M059J (cell line): ENCODE measurements at places on chromosomes 1 and 21. TPM values are rescaled to one million over a fixed set of nuclear protein-coding genes. Genes with fewer than 3 reads are reported as not detected.

DNA sequence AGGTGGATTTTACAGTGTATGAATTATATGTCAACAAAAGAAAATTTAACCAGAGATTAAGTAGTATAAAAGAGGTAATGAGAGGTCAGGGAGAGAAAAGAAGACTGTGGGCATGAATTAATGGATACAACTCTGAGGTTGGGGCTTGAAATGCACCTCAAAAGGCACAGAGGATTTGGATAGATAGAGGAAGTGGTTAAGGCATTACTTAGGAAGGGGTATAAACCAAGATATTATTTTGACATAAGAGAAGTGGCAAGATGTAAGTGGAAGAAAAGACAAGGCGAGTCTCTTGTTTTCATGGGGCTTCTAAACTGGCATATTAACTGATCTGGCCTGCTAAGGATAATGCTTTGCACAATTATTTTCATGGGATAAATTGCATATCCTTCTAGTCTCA is 34.1 kb downstream of the RAP1A start:
- no peak for DNase-seq

DNA sequence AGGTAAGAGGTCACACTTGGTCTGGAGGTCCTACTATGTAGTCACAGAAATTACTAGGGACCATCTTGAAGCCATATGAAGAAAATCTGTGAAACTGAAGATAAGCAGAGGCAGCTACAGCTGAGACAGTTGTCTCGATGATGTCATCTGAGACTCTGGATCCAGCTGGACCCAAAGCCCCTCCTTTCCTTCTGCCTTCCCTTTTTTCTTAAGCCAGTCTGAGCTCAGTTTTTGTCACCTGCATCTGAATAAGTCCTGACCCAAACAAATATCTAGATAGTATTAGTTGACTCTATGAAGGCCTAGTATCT is 143.3 kb downstream of the ETS2 start:
- DNase-seq, result no peak

GRCh38 chr1:232322162-232322734 is 307.7 kb downstream of the SIPA1L2 start:
- no peak for DNase-seq

DNA sequence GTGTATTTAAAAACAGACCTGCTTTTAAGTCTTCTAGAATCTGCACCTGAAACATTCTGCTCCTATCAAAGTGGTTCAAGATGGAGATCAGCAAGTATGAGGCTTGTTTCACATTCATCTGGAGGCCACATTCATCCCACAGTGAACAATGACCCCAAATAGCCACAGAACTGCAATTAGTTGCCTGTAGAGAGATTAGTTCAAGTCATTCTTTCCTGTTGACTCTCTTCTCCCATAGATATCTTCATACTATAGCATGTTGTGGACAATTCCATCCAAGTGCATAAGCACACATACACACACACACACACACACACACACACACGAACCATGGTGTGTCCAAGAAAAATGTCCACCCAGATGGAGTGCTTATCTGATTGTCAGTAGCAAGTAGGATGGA is 101.7 kb upstream of the FGGY start:
- no peak for DNase-seq

- peak; percentile 95 for DNase-seq
These were observed 349.4 kb downstream of the DUSP10 start for GRCh38 chr1:221392453-221392852.

Gene RHBG
- not detected in 2 replicates for total RNA-seq

Gene LRRC3
- not detected in 2 replicates for total RNA-seq
